ENCODE measurements at places on chromosomes 3 and 15. TPM values are rescaled to one million over a fixed set of nuclear protein-coding genes. Genes with fewer than 3 reads are reported as not detected.

IQCF5 gene
- total RNA-seq = not detected

DNA sequence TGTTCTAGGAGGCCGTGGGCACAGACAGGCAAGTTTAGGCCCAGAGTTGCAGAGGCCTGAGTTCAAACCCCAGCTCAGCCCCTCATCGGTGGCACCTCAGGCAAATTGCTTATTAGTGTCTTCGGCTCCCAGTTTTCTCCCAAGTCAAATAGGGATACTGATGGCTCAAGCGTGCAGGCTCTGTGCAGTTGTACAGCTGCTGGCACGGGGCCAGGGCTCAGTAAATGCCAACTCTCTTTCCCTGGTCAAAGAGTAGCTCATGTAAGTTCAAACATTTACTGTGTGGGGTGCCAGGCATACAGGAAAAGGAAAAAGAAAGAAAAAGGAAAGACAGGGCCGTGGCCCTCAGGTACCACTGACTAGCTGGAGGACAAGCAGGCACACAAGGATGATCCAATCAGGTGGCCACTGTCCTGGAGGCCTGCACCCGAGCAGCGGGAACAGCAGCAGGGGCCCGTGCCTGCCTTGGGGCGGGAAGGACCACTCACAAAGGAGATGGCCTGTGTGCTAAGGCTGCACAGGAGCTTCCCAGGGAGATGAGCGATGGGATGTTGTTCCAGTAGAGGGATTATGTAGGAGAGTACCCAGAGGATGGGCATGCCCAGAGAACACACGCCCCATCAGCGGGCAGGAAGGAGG, 70.8 kb downstream of the TBC1D2B start:
- H3K4me1 ChIP-seq = peaks cover 15% of the 10 kb centered on the region
- H3K36me3 ChIP-seq = peaks cover 31% of the 10 kb centered on the region
- no peak overlapping the region for H3K4me3 ChIP-seq

DNA sequence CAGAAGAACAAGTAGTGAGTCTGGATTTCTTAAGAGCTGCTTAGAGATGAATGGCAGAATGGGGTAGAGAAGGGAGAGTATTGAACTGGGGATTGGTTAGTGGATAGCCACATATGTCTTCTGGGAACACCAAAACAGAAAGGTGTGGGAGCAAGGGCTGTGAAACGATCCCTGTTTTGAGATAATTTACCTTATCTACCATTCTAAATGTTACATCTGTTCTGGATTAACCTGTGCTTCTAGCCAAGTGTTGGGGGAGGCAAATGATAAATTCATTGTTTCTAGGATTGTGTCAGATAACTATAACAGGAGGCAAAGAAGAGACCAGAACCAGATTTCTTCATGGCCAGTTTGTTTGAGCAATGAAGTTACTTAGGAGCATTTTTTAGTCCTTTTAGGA, 8.4 kb downstream of the NR1D2 start:
- no peaks in the 10 kb centered on the region for H3K27me3 ChIP-seq
- peaks cover 7% of the 10 kb centered on the region for H3K36me3 ChIP-seq
- peaks cover 26% of the 10 kb centered on the region for H3K4me1 ChIP-seq
- DNase-seq = no peak
- H3K27ac ChIP-seq = no peak overlapping the region

GRCh38 chr3:107753494-107753893, 230.7 kb downstream of the BBX start:
- no peak overlapping the region for H3K27ac ChIP-seq
- H3K4me3 ChIP-seq = no peak overlapping the region
- no peaks in the 10 kb centered on the region for H3K27me3 ChIP-seq
- H3K36me3 ChIP-seq = peaks cover 8% of the 10 kb centered on the region
- H3K4me1 ChIP-seq = no peaks in the 10 kb centered on the region

GRCh38 chr3:105629718-105630117, 239.1 kb downstream of the CBLB start:
- no peak overlapping the region for H3K27ac ChIP-seq
- no peaks in the 10 kb centered on the region for H3K36me3 ChIP-seq
- DNase-seq = no peak
- H3K4me3 ChIP-seq = no peak overlapping the region

RARRES1 gene
- not detected for total RNA-seq

RTP4 gene
- 17.1 TPM for total RNA-seq
